Stimulated activated CD8-positive, alpha-beta memory T cell treated with anti-CD3 and anti-CD28 coated beads, Interleukin-4, amount 100 ng/mL, for 48 hours (primary cell): ENCODE measurements at places on chromosomes 16 and 17.
A peak's percentile ranks its signal among the peaks of the same experiment; 100 is the strongest.

- no peak for DNase-seq
Observed at GRCh38 chr16:89145406-89146161, 26.0 kb upstream of the CDH15 start.

- peak; percentile 50 for DNase-seq
Observed at GRCh38 chr17:77516902-77517301, 376.1 kb downstream of the SEC14L1 start.

DNA sequence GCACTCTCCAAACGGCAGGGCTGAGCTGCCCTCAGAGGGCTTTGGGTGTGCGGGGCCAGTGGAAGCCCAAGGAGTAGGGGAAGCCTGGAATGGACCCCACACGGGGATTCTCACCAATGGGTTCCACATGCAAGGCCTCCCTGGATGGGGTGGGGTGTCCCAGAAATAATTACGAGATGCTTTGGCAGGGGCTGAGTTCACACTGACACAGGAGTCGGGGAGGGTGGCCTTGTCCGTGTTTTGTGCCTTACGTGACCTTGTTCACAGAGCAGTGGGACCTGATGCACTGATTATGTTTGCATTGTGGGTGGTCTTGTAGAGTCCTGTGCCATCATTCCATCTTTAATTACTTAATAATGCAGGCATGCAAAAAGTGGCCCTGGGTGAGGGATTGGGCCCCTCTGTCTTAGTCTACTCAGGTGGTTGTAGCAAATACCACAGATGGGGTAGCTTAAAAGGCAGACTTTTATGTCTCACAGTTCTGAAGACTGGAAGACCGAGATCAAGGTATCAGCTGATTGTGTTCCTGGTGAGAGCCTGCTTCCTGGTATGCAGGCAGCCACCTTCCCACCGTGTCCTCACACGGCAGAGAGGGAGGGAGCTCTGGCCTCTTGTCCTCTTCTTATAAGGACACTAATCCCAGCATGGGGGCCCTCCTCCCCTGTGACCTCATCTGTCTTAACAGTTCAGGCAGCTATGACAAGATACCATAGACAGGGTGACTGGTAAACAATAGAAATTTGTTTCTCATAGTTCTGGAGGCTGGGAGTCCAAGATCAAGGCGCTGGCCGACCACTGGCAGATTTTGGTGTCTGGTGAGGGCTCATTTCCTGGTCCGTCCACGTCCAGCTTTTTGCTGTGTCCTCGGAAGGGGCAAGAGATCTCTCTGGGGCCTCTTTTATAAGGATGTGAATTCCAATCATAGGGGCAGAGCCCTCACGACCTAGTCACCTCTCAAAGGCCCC, 239.4 kb downstream of the IRF8 start:
- DNase-seq: no peak

GRCh38 chr16:66152181-66152580, 214.3 kb upstream of the CDH5 start:
- DNase-seq: no peak

DNA sequence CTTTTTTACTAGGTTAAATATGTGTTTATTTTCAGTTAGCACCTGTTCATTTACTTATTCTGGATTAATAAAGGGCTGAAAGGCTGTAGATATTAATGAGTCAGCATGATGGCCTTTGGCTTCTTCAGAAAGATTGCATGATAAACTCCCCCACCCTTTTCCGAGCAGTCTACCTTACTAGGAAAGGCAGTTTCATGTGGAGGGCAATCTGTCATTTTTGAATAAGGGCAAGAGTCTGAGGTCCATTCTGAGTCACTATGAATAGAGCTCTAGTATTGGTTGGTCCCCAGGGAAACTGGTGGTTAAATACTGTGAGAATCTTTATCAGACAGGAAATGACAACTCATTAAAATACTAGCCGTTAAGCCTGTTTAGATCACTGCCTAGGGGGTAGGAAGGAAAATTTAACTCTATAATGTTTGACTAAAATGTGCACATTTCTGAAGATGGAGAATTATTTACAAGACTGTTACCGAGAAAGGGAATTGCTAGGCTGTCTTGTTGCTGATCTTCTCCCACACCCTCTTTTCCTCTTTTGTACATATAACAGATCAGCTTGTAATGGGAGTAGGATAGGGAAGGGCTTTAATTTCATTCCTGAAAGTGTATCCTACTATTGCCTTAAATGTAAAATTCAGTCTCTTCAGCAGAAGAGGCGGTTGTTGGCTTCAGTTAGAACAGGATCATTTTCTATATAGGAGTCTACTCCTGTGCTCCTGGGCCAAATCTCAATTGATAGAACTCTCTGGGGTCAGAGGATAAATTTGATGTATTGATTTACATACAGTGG, 63.3 kb downstream of the TUBD1 start:
- no peak for DNase-seq
